ENCODE measurements at places on chromosomes 12 and 14. TPM values are rescaled to one million over a fixed set of nuclear protein-coding genes. Genes with fewer than 3 reads are reported as not detected.

DNA sequence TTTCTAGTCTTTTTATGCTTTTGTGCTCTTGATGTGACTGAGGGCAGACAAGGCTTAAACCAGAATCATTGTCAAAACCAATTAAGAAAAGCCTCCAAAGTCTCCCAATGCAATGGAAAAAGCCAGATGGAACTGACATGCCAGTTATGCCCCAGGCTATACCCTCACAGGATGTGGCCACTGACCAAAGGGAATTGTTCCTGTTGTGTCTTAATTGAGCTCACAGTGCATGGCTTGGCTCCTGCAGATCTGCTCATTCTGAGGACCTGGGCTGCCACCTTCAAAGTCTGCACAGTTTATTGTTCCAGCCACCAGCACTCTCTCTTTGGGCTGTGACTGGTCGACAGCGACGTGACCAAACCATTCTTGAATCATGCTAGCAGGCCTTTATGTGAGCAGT is 17.1 kb upstream of the BICD1 start:
- no peak overlapping the region for H3K27ac ChIP-seq
- no peak overlapping the region for H3K4me3 ChIP-seq
- H3K36me3 ChIP-seq, result no peaks in the 10 kb centered on the region
- no peaks in the 10 kb centered on the region for H3K27me3 ChIP-seq
- no peak for DNase-seq
- no peaks in the 10 kb centered on the region for H3K4me1 ChIP-seq

The IGF1 gene
- total RNA-seq, result 5.0 TPM

DNA sequence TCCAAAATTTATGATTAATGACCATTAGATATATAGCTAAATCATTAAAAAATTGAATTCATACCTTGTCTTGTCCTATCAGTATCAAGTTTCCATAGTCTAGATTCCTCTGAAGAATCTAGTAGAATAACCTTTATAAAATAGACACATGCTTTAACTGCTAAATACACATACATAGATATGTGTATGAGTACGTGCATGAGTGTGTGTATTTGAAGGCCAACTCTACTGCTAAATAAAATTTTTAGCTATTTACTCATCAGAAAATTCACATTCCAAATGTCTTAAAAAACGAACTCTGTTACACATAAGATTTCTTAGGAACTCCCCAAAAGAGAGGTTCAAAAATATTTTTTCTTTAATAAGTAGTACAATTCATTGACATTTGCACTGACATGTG is 233.0 kb downstream of the SSPN start:
- no peaks in the 10 kb centered on the region for H3K27me3 ChIP-seq
- DNase-seq, result no peak
- H3K27ac ChIP-seq, result no peak overlapping the region
- H3K4me1 ChIP-seq, result no peaks in the 10 kb centered on the region
- H3K4me3 ChIP-seq, result no peak overlapping the region

DNA sequence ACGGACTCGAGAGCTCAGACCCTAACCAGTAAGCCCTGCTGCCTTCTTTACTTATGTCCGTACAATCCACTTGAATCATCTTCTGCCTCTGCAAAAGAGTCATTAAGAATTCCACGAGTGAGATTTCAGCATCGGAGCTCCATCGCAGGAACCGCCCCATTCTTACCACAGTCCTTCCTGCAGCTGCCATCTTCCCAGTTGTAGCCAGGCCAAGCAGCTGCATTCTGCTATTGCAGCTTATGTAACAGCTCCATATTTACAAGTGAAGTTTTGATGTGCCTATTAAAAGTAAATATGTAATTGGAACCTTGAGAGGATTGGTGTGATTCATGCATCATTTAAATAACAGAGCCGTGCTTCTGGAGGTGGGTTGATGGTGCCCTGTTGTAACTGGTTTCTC is 157.4 kb downstream of the KICS2 start:
- H3K27ac ChIP-seq, result no peak overlapping the region
- no peaks in the 10 kb centered on the region for H3K27me3 ChIP-seq

GRCh38 chr14:104446611-104447010 is 133.0 kb upstream of the C14orf180 start:
- H3K36me3 ChIP-seq, result no peaks in the 10 kb centered on the region
- H3K27ac ChIP-seq, result no peak overlapping the region
- H3K27me3 ChIP-seq, result no peaks in the 10 kb centered on the region
- H3K4me1 ChIP-seq, result no peaks in the 10 kb centered on the region

The RNASE3 gene
- total RNA-seq, result not detected

DNA sequence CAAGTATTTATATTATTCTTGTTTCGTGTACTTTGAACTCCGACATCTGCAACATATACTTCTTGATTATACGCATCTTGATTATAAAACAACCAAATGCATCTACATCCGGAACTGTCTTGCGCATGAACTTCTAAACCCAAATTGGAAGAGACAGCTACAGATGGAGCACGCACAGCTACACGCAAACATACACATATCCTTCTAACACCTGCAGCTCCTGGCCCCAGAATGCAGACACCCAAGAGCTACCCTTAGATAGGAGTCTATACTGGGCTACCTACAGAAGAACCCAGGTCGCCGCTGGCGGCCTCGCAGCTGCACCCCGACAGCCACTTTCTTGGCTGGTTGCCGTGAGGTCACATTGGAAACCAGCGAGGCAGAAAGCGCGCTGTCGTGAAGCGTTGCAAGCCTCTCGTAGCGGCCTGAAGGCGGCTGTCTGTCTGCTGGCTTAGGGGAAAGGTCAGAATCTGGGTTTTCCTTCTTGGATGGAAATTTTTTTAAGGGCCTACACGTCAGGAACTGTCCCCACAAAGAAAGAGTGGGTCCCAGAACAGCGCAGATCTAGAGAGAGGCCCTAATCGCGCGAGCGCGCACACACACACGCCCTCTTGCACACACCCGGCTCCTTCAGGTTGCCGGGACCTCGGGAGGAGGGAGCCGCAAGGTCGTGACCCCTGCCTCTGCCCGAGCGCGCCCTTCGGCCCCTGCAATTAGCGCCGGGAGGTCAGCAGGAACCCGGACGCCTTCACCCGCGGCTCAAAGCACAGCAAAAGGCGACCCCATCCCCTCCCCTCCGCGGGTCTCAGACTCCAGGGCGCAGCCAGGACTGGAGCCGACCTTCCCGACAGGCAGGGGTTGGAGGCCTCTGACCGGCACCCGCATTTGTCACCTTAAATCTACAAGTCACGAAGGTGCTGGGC is 17.0 kb downstream of the TBX3 start:
- H3K27ac ChIP-seq, result no peak overlapping the region
- H3K4me3 ChIP-seq, result no peak overlapping the region
- DNase-seq, result peak; percentile 74
- peaks cover 14% of the 10 kb centered on the region for H3K4me1 ChIP-seq
- peaks cover 26% of the 10 kb centered on the region for H3K27me3 ChIP-seq

DNA sequence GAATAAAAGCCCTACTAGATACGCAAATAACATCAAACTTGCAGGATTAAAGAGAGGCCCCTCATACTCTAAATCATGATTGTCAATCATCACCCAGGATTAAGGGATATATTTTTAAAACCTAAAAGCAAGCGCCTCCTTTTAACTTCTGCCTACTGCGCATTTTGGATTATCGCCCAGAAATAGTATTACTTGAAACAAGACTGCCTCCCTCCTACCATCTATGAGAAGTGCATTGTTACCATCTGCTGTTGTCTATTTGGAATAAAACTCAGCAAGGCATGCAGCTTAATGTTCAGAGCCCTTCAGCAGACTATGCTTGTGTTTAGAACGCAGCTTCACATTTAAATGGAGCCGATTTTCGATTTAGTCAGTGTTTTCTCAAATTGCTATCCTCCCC is 79.6 kb downstream of the EXOC5 start:
- no peaks in the 10 kb centered on the region for H3K4me1 ChIP-seq
- H3K4me3 ChIP-seq, result no peak overlapping the region
- H3K27ac ChIP-seq, result no peak overlapping the region

The TAS2R20 gene
- total RNA-seq, result 6.3 TPM

DNA sequence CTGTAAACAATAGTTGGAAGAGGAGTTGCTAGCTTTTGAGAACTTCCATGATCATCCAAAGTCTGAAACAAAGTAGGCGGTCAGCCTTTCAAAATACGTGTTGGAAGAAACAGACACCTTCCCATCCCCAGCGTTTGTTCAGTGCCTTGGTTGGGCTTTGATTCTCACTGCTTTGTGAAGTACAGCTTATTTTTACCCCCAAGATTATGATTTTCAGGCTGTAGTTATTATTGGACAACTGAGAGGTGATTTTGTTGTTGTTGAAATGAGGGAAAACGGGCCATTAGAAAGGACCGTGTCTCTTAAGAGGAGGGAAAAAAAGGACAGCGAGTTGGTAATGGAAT is 921 bp upstream of the CEP83 start:
- H3K27me3 ChIP-seq, result no peaks in the 10 kb centered on the region
- H3K4me3 ChIP-seq, result peak overlapping the region; percentile 84
- peak overlapping the region; percentile 96 for H3K27ac ChIP-seq
- DNase-seq, result no peak
- peaks cover 20% of the 10 kb centered on the region for H3K4me1 ChIP-seq
- no peaks in the 10 kb centered on the region for H3K36me3 ChIP-seq

GRCh38 chr12:11954181-11954580 is 116.6 kb upstream of the BCL2L14 start:
- H3K36me3 ChIP-seq, result no peaks in the 10 kb centered on the region
- H3K4me1 ChIP-seq, result no peaks in the 10 kb centered on the region
- H3K4me3 ChIP-seq, result no peak overlapping the region
- no peaks in the 10 kb centered on the region for H3K27me3 ChIP-seq
- DNase-seq, result no peak

- no peak for DNase-seq
- H3K27me3 ChIP-seq, result no peaks in the 10 kb centered on the region
- no peaks in the 10 kb centered on the region for H3K36me3 ChIP-seq
- H3K4me3 ChIP-seq, result no peak overlapping the region
- peaks cover 83% of the 10 kb centered on the region for H3K4me1 ChIP-seq
- H3K27ac ChIP-seq, result no peak overlapping the region
Observed at GRCh38 chr14:69666690-69667211, 55.4 kb downstream of the SUSD6 start.

The HOTAIR gene
- not detected for total RNA-seq

- H3K4me1 ChIP-seq, result peaks cover 86% of the 10 kb centered on the region
- H3K36me3 ChIP-seq, result peaks cover 3% of the 10 kb centered on the region
- H3K27me3 ChIP-seq, result no peaks in the 10 kb centered on the region
- peak overlapping the region; percentile 29 for H3K4me3 ChIP-seq
Observed at GRCh38 chr12:124517260-124518050, 50.0 kb downstream of the NCOR2 start.

GRCh38 chr14:94244182-94244581 is 48.9 kb downstream of the SERPINA10 start:
- H3K4me3 ChIP-seq, result no peak overlapping the region
- H3K4me1 ChIP-seq, result no peaks in the 10 kb centered on the region
- H3K36me3 ChIP-seq, result no peaks in the 10 kb centered on the region
- H3K27ac ChIP-seq, result no peak overlapping the region

DNA sequence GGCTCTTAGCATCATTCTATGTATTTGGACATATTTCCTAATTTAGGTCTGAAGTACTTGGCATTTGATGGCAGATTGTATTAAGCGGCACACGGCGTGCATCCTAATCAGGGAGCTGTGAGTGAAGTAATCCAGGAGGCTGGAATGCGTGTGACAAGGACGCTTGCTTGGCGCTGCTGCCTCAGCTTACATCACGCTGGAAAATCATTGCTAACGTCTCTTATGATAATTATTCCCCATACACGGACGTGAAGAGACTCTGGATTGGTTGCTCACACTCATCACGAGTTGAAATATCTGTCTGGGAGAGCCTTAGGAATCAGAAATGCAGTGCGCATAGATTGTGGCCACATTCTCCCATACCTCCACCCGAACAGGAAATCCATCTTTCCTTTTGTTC is 85.3 kb downstream of the FBXW8 start:
- H3K4me3 ChIP-seq, result no peak overlapping the region
- DNase-seq, result no peak
- no peaks in the 10 kb centered on the region for H3K27me3 ChIP-seq

DNA sequence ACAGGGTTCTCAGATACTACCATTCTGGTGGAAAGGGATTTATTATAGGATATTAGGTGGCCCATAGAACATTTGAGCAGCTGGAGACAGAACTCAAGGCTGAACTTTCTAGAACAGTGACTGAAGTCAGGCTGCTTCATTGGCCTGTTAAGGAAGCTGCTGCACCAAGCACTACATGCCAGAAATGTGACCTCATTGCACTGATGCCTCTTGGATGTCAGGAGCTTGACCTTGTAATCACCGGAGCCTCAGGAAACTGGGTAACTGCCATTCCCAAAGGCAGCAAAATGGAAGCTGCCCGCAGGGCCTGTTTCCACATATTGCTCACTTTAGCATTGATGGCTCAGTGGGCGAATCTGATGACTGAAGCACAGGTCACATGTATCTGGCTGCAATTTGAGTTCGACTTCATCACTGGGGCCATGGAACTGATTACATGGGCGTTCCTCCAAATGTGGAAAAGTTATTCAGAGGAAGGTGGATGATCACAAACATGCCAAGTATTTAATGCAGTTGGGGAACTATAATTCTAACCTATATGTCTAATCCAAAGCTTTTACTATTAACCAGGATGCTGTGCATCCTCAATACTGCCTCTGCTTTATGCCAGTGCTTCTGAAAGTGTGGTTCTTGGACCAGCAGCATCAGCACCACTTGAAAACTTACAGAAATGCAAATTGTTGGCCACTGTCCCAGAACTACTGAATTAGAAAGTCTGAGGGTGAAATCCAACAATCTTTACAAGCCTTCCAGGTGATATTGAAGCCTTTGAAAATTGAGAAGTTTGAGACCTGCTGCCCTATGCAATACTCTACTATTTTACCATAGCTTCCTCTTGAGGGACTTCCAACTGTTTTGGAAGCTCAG is 337.2 kb upstream of the NAV3 start:
- H3K4me1 ChIP-seq, result no peaks in the 10 kb centered on the region
- no peak for DNase-seq
- H3K27me3 ChIP-seq, result no peaks in the 10 kb centered on the region
- no peak overlapping the region for H3K4me3 ChIP-seq
- no peaks in the 10 kb centered on the region for H3K36me3 ChIP-seq
- no peak overlapping the region for H3K27ac ChIP-seq

DNA sequence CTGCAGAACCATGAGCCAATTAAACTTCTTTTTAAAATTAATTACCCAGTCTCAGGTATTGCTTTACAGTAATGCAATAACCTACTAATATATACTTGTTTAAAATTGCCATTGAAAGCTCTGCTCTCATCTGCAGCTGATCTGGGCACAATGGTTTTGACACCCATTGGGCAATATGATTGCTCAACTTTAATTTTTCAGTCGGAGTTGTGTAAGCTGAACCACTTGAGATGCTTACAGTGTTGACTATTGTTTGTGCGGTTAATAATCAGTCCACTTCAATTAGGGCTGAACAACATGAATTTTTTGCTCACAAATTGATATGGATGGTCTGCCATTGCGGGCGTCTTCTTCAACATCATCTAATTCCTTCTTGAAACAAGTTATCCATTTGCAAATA is 18.0 kb upstream of the OR4K5 start:
- no peaks in the 10 kb centered on the region for H3K36me3 ChIP-seq
- no peak overlapping the region for H3K27ac ChIP-seq
- DNase-seq, result no peak
- H3K4me3 ChIP-seq, result no peak overlapping the region
- no peaks in the 10 kb centered on the region for H3K27me3 ChIP-seq

DNA sequence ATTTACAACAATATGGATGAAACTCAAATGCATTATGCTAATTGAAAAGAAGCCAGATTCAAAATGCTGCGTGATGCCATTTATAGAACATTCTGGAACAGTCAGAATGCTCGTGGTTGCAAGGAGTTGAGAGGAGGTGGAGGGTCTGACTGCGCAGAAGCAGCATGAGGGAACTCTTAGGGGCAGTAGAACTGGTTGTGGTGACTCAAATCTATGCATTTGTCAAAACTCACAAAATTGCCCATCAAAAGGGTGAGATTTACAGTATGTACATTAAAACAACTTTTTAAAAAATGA is 113.7 kb upstream of the PDZRN4 start:
- no peak for DNase-seq
- no peaks in the 10 kb centered on the region for H3K4me1 ChIP-seq
- H3K27ac ChIP-seq, result no peak overlapping the region
- H3K36me3 ChIP-seq, result no peaks in the 10 kb centered on the region

Measured in upper lobe of left lung (tissue), 6 donors.